Left lung (tissue), 14 donors: ENCODE measurements at places on chromosomes 6 and 20.

DNA sequence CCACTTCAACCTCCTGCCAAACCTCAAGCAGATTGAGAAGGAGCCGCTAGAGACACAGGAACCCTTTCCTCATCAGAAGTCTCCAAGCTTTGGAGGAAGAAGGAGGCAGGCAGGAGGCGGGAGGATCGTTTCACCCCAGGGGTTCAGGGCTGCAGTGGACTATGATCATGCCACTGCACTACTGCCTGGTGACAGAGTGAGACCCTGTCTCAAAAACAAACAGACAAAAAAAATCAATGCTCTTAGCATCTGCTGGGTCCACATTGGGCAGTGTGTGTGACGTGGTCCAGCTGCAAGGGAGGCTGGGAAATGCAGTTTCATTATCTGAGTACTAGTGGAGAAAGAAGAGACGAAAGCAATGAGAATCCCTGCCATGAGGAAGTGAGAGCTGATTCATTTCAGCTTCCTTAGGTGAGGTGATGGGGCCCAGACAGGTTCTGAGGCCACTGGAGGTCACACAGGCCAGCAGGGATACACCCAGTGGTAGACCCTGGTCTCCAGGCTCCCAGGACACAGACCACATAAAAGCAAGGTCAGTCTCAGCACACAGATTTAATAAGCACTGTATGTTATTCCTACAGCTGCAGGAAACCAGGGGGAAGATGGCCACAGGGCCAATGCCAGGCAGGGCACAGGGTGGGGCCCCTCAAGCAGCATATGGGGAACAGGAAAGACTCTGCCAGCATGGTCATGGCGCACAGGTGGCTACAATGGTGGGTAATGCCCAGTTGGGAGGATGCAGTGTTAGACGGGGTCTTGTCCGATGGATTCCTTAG lies 4.3 kb downstream of the GFRA4 start:
- no peak for DNase-seq

- no peak for DNase-seq
Measured at GRCh38 chr6:18021166-18021850, 33.9 kb upstream of the KIF13A start.

- no peak for DNase-seq
Measured at GRCh38 chr6:30053682-30054081, 7.4 kb upstream of the POLR1H start.

DNA sequence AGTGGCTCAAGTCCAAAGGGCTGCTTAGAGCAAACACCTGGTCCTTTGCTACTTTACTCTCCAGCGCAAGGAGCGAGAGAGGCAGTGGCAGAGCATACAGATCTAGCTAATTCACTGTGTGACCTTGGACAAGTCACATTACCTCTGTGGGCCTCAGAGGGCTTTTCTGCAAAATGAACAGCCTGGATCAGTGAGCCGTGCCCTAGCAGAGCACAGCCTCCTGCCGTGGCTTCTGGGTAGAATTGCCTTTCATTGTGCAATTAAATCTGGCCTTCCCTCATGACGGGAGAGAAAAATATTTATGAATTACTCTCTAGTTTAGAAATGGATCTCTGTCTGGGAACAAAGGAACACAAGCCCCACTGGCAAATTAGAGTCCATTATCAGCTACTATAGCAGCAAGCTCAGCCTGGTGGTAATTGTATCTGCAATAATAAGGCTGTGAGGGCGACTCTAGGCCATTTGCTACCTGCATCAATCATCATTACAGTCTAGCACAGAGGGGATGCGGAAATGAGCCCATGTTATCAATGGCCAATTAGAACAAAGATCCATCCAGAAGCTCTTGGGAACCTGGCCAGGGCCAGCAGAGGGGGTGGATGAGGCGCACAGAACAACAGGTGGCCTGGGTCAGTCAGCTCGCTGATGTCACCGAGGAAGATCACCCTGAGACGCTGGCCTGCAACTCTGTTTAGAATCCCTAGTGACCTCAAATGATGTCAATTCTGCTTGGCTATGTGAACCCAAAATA lies 114.2 kb upstream of the LY86 start:
- no peak for DNase-seq

DNA sequence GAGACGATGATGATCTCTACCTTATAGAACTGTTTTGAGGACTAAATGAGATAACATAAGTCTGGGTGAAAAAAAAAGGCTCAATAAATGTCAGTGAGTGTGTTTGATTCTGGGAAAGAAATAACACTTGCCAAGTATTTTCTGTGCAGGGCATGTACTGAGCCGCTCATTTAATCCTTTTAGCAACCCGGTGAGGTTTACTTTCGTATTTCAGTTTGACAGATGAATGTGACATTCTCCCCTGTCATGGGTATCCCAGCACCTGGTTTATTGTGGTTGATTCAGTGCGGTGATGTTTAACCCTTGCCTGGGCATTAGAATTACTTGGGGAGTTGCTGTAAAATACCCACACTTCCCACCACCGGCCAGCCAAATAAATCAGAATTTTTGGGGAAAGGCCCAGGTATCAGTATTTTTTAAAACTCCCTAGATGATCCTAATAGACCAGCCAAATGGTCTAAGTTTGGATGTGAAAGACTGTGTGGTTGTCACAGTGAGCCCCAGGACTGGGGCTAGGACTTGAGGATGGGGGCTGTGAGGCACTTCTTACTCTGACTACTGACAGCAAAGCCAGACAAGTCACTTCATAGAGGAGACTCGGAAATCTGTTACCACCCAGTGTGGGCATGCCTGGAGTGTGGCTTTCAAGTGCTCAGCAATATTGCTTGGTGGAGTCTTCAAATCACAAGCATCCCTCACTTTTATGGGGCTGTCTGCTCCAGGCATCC lies 100.2 kb upstream of the KCNG1 start:
- no peak for DNase-seq

DNA sequence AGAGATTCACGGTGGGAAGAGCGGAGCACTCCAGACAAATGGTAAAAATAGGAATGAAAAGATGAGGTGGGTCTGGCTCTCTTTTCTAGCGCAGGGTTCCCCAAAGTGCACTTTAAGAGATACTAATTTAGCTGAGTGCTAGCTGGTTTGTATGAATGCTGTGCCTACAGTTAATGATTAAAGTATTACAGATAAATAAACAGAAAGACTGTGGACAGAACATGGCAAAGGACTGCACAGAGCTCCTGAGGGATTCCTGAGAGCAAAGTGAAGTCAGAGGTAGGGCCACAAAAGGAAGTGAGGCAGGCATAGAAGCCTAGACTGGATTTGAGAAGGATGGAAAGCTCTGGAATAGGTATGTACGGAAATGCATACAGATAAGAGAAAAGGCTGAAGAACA lies 114.5 kb downstream of the INSM1 start:
- DNase-seq, result no peak

GRCh38 chr20:63317061-63317460 lies 24.1 kb downstream of the COL20A1 start:
- DNase-seq, result no peak

GRCh38 chr6:159169193-159169555 lies at the start of gene FNDC1:
Gene FNDC1, plus strand, starts transcription at chr6:159169400. Its CDS starts 197 bp downstream, at chr6:159169597.
- no peak for DNase-seq

DNA sequence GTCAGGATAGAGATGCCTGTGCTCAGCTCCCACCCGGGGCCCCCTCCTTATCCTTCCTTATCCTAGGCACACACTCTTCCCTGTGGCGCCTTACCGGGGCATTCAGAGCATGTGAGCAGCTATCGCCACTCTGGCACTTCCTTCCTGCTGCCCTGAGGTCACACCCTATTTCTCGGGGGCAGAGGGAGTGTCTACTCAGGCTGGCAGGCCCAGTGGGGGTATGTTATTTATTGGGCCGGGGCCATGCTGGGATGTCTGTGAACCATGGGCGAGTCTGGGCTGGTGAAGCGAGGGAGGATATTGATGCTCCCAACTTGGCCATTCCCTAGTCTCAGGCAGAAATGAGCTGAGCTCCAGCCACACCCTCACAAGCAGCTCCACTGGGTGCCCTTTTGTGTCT lies 3.9 kb upstream of the LY6G6D start:
- no peak for DNase-seq

DNA sequence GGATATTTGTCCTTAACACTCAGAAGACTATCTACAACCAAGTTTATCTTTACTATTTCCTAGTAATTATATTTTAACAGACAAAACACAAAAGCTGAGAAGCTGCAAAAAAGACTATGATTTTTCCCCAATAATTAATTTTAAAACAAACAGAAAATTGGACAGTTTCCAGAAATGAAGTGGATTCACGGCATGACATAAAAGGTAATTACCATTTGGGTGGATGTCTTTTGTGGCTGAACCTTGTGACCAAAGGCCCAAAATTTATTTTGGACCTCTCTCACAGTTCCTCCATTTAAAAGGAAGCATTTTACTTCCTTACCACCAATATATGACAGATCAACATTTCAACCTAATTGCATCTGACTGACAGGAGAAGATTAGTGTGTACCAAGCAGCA lies 90.2 kb downstream of the GMDS start:
- no peak for DNase-seq

GRCh38 chr6:115969930-115970273 lies 90.8 kb downstream of the FRK start:
- no peak for DNase-seq

DNA sequence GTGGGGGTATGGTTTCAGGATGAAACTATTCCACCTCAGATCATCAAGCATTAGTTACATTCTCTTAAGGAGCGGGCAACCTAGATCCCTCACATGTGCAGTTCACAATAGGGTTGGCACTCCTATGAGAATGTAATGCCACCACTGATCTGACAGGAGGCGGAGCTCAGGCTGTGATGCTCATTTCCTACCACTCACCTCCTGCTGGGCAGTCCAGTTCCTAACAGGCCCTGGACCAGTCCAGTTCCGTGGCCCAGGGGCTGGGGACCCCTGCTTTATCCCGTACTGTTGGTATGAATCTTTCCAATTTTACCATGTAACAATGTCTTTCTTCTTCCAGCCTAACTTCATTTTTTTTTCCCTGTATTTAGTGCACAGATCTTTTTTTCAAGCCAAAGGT lies 94.9 kb downstream of the OGFRL1 start:
- DNase-seq, result no peak

DNA sequence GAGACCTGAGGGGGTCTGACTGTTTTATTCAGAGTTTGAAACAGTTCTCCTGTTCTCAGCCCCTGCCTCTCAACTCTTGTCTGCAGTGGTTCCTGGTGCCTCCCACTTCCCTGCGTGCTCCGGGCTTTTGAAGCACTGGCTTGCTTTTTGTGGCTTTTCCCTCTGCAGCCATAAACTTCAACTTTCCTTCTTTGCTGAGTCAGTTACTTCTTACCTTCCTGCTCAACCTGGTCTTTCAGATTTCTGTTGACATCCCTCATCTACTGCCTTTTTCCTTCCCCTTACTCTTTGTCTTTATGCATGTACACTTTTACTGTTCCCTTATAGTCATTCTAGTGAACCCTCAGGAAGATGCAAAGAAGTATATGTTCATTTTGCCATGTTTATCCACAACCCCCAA lies 57.4 kb downstream of the ASXL1 start:
- DNase-seq, result no peak

DNA sequence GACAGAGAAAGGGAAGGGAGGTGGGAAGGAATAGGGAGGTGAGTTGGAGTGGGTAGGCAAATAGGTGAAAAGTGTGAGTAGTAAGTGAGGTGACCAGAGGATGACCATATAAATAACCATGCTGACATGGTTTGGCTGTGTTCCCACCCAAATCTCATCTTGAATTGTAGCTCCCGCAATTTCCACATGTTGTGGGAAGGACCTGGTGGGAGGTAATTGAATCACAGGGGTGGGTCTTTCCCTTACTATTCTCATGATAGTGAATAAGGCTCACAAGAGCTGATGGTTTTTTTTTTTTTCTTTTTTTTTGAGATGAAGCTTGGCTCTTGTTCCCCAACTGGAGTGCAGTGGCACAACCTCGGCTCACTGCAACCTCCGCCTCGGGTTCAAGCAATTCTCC lies 21.5 kb upstream of the SMIM13 start:
- no peak for DNase-seq

DNA sequence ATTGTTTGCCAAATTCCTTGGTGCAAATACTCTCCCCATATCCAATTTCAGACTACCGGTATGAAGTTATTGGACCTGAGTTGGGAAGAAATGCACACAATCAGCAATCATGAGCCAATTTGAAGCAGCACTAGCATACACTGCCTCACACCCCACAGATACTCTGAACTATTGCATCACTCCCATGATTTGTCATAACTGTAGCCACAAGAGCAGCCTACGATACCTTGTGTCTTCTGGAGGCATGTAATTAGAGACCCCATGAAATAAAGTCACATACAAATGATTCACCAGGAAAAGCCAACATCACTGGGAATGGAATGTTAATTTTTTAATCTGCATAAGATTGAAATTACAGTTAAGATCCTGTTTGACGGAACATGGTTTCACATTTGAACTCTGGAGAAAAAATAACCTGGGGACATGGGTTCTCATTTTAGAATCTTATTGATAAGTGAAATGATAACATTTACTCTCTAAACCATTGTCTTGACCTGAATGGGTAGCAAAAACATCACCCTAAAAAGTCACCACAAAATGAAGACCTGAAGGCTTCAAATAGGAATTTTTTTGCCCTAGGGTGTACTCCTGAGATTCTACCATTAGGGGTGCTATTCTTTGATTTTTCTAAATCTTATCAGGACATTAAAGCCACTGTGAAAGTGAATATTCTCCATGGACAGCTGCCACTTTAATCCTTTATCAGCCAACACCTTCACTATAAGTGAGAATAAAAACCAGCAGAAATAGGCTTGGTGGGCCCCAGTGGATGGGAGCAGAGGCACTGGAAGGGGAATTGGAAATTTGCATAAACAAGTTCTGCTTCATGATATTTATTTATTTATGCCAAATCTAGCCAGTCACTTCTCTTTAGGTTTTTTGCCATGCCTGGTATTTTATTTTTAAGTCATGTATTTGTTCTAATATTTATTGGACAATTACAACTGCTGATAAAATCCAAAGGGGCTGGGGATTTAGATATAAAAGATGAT lies 34.5 kb upstream of the HBS1L start:
- DNase-seq, result no peak

- DNase-seq, result peak; percentile 67
Measured at GRCh38 chr6:36633915-36634314, 39.8 kb downstream of the SRSF3 start.

- DNase-seq, result no peak
Measured at GRCh38 chr6:100160930-100161329, 166.9 kb upstream of the MCHR2 start.

GRCh38 chr6:159788753-159789376 lies 537 bp downstream of the TCP1 start:
- DNase-seq, result peak; percentile 45

GRCh38 chr20:21102603-21103311 lies 3.4 kb downstream of the LINC00237 start:
- no peak for DNase-seq

- DNase-seq, result no peak
Measured at GRCh38 chr6:44265722-44266233, 427 bp upstream of the NFKBIE start.

DNA sequence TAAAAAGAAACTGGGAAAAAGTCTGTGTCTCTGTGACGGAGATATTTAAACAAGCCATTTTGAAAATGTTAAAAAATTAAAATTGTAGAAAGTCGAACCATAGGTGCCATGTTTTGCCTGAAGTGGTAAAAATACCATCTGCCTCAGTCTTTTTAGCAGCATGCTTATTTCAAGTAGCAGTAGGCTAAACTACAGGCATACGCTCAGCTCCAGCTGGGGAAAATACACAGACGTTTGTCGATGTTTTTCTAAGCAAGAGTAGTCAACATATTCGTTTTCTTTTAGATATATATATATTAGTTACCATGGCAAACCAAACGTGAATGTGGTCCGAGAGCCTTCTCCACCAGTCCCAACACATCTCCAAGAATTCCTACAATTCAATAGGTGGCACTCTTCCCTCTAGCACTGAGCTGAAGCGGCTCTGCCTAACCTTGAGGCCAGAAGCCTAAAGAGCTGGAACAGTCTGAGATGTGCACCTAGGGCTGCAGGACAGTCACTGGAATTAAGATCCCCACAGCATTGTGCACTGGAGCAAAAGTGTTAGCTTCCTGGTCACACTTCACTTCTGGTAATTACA lies 70.2 kb upstream of the BEND3 start:
- no peak for DNase-seq
